Mesenteric fat pad (tissue), 1 donor: ENCODE measurements at places on chromosomes 7 and 10. TPM values are rescaled to one million over a fixed set of nuclear protein-coding genes. Genes with fewer than 3 reads are reported as not detected.

- no peak for DNase-seq
These were observed 28.7 kb downstream of the ST8SIA6 start for GRCh38 chr10:17425584-17426262.

Gene GIMAP7
- 27.3 TPM for total RNA-seq

DNA sequence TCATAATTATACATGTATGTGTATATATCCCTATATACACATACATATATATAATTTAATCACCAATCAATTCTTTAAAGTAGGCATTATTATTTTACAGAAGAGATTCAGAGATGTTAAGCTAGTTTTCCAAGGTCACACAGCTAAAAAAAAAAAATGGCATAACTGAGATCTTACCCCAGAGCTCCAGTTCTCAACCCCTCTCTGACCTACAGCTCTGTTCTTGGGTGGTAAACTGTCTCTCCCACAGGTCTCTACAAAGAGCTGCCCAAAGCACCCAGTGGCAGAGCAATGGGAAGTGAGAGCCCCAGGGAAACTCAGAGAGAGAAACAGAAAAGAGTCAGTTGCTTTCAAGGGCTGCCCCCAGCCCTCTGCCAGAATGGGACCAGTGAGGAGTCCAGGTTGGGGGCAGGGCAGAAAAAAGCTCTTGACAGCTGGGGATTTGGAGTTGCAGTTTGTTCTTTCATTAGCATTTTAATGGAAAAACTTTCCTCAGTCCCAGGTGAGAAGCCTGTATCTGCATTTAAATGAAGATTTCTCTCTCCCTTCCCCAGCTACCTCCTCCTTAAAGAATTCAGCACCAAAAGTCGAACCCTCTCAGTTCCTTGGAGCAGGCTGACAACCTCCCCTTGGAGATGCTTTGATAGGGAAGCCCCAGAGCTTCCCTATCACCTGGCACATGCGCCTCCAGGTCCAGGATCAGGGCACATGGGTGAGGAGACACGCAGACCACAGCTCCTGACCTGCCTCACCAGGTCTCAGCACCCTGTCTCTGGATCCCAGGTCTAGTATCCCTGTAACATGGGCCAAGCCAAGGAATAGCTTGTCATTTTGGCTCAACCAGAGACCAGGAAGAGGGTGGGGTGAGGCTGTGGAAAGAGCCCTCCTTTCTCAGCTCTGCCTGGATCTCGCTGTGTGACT, 388.1 kb downstream of the PLXNA4 start:
- DNase-seq: no peak

GRCh38 chr7:4113976-4114375, 568.1 kb upstream of the FOXK1 start:
- DNase-seq: peak; percentile 72

- no peak for DNase-seq
These were observed 358.7 kb downstream of the ELMO1 start for GRCh38 chr7:37089972-37090371.

- no peak for DNase-seq
These were observed 86.0 kb upstream of the ARID5B start for GRCh38 chr10:61815496-61815895.

DNA sequence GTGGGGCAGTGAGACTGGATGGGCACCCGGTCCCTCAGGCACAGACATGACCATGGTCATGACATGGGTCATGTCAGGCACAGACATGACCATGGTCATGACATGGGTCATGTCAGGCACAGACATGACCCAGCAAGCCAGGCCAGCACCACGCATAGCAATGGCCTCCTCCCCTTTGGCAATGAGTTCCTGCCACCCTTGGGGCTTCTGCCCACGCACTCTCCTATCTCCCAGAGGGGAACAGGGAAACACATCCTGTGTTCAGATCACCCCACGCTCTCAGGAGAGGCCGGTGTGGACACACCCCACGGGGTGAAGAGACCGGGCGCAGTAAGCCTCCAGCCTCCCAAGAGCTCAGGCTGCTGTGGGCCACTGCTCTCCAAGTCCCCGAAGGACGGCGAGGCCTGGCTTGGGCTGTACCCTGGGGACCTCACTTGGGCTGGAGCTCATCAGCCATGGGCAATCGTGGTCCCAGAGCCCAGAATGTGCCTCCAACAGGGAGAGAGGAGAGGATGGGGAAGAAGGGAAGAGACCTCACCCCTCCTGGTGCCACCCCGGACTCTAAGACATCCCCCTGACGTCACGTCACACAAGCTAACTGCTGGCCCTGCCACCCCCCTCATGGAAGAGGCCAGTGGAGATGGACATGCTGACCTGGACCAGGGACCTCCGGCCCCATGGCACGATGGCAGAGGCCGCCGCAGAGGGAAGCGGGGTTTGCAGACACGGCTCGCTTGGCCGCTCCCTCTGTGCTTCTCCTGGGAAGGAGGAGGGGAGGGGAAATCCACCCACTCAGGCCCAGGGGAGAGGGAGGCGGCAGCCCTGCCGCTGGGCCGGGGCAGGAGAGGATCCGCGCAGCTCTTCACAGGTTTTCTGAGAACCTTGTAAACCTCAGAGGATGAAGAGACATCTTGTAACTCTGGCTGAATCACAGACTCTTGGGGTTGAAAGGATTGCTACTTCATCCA, 269.6 kb downstream of the ELFN1 start:
- DNase-seq: no peak

DNA sequence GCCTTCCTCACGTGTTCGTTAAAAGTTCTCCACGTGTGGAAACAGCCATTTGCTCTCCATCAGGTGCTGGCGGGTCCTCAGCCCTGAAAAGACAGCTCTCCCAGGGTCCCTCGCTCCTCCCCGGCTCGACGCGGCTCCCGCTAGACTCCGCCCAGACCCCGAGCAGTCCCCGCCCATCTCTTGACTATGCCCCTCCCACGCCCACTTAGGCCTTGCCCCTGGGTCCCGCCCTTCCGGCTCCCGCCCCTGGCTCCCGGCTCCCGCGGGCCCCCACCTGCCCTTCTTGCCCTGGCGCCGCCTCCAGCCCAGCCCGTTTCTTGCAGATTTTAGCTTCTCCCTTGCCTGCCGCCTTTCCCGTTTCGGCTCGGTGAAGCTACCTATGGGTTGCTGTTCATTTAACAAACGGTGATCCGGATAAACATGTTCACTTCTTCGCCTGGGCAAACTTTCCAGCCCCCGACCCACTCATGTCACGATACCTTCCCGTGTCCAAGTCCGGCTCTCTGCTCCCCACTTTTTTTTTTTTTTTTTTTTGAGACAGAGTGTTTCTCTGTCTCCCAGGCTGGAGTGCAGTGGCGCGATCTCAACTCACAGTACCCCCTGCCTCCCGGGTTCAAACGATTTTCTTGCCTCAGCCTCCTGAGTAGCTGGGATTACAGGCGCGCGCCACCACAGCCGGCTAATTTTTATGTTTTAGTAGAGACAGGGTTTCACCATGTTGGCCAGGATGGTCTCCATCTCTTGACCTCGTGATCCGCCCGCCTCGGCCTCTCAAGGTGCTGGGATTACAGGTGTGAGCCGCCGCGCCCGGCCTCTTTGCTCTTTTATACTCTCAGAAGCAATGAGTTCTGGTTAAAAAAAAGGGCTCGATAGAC, 830 bp upstream of the ZNF438 start:
- DNase-seq: peak; percentile 99
